GM10248 (cell line): ENCODE measurements at places on chromosomes 1 and 21.

DNA sequence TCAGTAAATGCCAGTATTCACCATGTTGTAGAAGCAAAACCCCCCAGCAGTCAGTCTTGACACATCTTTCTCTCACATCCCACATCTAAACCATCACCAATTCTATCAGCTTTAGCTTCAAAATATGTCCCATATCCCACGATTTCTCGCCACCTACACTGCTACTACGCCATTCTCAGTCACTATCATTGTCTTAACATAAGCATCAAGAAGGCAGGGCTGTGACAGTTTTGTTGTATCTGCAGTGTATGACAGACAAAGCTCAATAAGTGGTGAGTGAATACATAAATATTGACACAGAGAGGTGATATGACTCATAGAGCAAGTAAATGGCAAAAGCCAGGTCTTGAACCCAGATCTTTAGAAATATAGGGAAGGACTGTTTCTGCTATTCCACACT is 59.9 kb downstream of the JAK1 start:
- no peak for DNase-seq

DNA sequence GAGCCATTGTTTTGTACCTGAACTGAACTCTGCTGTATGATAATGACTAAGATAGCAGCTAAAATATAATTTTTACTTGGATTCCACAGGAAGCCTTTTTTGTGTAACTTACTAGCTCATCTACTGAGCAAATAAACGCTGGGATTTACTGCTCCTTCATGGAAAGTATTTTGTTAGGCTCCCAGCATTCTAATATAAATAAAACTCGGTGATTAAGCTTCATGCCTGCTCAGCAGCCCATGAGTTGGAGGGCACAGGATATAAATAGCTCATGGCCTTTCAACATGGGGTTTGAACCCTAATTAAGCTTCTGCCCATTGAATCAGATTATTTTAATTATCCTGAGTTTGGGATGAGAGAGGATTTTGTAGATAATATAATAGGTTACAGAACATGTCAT is 180.0 kb downstream of the PCP4 start:
- no peak for DNase-seq

GRCh38 chr1:211479624-211480023 is 12.3 kb downstream of the RD3 start:
- no peak for DNase-seq

DNA sequence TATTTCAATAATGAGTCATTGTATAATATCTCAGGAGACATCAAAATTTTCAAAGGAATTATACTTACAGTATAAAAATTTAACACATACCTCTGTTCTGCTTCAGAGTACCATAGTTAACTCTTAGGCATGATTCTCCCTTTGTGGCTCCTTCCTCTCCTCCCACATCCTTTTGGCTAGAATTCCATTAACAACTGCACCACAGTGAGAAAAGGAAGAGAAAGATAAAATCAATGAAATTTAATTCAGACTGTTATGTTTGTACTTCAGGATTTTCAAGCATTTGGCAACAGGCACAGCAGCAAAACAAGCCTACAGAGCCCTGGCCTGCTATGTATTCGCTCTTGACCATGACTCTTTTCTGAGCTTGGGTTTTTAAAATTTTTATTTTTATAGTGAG is 57.2 kb upstream of the SGIP1 start:
- DNase-seq, result no peak

DNA sequence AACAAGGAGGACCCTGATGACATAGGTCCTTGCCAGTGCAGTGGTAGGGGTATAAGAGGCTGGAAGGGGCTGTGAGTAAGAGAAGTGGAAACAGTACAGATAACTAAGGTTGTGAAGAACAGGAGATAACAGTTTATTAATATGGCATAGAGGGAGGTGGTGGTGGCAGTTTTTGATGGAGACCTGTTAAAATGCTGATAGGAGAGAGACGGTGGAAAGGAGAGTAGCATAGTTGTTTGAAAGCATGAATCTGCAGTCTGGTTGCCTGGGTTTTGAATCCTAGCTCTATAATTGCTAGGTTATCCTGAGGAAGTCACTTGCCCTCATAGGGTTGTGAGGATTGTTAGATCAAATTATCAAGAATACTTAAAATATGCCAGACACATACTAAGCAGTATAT is 19.4 kb downstream of the LRRC41 start:
- DNase-seq, result no peak

- no peak for DNase-seq
Measured at GRCh38 chr1:237316352-237316751, 274.4 kb downstream of the RYR2 start.

GRCh38 chr1:48743480-48743879 is 33.2 kb downstream of the BEND5 start:
- DNase-seq, result no peak

DNA sequence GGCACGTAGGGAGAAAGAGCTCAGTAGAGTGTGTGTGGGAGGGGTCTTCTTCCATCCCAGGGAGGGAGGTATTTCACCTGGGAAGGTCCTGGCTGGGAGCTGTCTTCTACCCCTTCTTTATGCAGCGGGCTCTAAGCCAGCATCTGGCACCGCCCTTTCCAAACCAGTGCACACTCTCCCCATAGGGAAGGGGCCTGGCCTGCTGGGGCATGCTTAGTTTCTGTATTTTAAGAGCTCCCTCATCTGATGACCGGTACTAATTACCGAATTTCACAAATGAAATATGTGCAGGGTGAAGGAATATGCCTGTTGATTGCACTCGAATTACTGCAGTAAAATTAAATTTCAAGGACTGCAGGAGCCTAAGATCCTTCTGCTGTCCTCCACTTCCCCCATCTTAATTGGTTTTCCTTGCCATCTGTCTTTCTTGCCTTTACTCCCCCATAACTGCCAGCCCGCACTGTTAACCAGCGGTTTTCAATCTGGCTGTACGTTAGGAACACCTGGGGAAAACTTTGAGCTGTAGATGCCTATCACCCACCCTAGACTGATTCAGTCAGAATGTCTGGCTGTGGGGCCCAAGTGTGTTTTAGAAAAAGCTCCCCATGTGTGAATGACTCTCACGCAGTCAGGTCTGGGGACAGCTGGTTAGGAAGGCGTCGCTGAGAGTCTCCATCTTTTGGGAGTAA is 20.1 kb downstream of the GALNT2 start:
- DNase-seq, result no peak
